Uterine smooth muscle cell (primary cell): ENCODE measurements at places on chromosomes 6 and 20. TPM values are rescaled to one million over a fixed set of nuclear protein-coding genes. Genes with fewer than 3 reads are reported as not detected.

LSM2 gene
- 34.9 and 48.9 TPM in 2 replicates for total RNA-seq

PKIG gene
- total RNA-seq: 102 and 146 TPM in 2 replicates

EYS gene
- total RNA-seq: 0.11 TPM in 1 of 2 replicates, not detected in the other

PLTP gene
- total RNA-seq: 7.0 and 23.5 TPM in 2 replicates
